Glutamatergic neuron (in vitro differentiated cells): ENCODE measurements at places on chromosomes 11 and 22.

- DNase-seq: no peak
These were observed 4.5 kb upstream of the ALKBH8 start for GRCh38 chr11:107570015-107570414.

DNA sequence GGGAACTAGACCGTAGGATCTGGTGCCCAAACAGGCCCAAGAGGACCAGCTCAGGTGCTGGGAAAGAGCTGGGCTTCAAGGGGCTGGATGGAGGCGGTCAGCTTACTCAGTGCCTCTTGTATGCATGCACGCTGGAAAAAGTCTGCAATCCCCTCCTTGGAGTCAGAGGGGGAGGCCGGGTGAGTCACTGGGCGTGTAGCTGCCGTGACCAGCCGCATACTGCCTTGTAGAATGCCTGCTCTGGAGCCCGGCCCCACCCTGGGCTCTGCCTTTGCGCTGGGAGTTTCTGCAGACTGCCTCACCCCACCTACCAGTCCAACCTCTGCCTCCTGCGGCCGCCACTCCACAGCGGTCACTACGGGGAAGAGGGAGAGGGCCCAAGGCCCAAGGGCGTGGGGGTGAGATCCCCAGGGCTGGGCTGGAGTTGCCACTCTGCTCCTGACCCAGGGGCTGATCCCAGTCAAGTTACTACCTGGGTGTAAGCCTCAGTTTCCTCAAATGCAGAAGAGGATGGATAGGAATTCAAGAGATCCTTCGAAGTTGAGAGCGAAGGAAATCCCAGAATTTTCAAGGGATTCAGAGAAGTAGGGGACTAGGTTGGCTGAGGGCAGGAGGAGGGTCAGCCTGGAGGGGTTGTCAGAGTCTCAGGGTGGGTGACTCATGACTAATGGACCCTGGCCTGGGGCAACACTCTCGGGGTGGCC, 4.2 kb downstream of the MRGPRF start:
- DNase-seq: no peak

DNA sequence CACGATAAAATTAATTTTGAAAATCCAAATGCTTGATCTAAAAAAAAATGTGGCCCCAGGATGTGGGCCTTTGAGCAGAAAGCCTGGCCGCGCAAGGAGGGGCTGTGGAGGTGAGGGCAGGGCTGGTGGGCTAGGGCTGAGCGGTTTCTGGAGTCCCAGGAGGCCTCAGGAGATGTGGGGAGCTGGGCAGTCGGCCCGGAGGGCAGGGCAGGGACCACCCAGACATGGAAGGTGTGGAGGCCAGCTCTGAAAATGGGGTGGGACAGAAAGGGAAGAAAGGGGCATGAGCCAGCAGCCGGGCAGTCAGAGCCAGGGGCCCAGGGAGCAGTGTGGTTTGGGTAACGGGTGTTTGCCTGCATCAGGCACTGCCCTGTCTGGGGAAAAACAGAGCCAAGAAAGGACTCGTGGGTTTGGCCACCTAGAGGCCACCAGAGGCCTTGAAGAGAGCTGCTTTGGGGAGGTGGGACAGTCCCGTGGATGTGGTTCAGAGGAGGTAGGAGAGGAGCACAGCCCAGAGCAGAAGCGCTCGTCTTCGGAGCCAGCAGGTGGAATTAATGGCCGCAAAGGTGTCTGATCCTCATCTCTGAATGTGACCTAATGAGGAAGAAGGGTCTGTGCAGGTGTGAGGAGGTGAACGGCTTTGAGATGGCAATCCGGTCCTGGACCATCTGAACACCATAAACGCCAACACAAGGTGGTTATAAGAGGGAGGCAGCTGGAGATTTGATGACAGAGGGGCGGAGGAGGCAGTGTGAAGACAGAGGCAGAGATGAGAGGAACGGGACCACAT, 50.2 kb downstream of the IGF2 start:
- DNase-seq: no peak

DNA sequence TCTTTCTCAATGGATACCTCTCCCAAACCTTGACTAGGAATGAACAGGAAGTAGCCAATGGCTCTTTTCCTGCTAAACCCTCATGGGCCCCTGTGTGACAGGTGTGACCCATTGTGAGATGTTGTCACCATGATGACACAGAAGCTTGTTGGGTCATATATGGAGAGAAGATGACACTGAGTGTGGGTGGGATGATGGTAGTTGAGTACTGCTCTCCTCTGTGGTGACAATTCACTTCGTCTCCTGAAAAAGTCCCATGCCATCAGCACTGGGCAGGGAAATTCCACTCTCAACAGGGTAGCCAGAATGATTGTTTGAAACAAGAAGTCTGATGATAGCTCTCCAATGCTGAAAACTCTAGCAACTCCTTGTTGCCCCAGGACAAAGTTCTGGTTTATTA, 94.0 kb upstream of the SEZ6L start:
- DNase-seq: no peak

- DNase-seq: no peak
These were observed 570.1 kb downstream of the BRD1 start for GRCh38 chr22:49257551-49257961.

- no peak for DNase-seq
These were observed 5.8 kb downstream of the SELENOO start for GRCh38 chr22:50206599-50206998.

DNA sequence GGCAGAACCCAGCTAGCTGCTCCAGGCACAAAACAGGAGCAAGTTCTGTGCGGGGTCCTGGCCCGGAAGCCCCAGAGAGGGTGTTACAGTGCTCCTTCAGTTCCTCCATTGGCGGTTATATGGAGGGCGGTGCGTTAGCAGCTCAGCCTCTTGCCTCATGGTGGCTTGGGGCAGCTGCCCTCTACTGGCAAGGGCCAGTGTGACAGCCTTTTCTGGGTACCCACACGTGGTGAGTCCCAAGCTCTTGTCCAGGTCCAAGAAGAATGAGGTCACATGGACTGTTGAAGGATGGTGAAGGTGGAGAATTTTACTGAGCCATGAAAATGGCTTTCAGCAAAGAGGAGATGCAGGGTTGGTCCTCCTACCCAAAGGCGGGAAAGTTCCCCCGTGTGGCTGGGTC, 100.5 kb downstream of the WT1 start:
- no peak for DNase-seq

GRCh38 chr11:13140028-13140870, 131.1 kb downstream of the RASSF10 start:
- DNase-seq: no peak

GRCh38 chr22:42816336-42816735, 40.7 kb downstream of the ARFGAP3 start:
- DNase-seq: no peak

- no peak for DNase-seq
These were observed 24.9 kb downstream of the DHCR7 start for GRCh38 chr11:71423181-71423790.

DNA sequence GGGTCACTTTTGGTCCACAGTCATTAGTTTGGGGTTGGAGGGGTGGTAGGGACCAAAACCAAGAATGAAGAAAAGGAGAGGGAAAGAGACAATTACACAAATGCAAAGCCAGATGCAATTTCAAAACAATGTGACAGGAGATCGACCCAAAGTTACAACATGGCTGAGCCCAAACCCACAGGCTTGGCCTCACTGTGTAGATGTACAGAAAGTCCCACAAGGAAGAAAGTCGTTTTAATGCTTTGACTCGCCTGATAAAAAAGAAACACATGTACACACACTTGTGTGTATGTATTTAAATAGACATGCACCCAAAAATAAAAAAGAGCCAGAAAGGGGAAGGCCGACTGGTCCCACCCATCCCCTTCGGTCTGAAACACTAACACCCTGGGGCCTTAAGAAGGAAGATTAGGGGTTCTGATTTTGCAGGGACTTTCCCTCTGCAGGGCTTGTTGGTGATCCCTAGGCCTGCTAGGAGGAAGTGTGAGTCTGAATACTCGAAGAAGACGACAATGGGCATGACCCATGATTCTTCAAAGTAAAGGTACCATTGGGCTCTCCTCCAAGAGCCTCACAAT, 104.1 kb downstream of the ETS1 start:
- DNase-seq: no peak

GRCh38 chr22:49111085-49111484, 716.6 kb downstream of the BRD1 start:
- DNase-seq: no peak

DNA sequence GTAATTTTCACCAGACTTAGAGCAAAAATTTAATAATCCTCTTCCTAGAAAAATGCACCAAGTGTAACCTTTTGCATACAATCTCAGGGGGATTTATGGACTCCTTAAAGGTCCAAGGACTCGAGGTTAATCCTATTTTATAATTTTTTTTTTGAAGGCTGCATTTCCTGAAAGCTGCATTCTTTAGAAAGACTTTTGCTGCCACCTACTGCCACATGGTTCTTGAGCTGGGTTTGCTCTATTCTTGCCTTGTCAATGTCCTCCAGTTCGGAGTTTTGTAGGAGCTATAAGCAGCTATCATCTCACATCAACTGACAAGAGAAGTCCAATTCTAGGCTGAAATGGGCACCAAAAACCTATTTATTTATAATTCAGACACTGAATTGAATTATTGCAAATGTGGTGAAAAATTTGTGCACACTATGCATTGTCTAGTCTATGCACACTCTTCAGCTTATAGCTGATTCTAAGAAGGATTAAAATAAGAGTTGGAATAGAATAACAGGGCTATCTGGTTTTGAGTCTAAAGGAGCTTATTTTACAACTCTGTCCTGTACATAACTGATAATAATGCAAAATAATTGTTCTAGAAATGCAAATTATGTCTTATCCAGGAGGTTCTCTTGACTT, 31.3 kb downstream of the TRAF6 start:
- DNase-seq: no peak
